ENCODE measurements at places on chromosomes 2 and 18.

DNA sequence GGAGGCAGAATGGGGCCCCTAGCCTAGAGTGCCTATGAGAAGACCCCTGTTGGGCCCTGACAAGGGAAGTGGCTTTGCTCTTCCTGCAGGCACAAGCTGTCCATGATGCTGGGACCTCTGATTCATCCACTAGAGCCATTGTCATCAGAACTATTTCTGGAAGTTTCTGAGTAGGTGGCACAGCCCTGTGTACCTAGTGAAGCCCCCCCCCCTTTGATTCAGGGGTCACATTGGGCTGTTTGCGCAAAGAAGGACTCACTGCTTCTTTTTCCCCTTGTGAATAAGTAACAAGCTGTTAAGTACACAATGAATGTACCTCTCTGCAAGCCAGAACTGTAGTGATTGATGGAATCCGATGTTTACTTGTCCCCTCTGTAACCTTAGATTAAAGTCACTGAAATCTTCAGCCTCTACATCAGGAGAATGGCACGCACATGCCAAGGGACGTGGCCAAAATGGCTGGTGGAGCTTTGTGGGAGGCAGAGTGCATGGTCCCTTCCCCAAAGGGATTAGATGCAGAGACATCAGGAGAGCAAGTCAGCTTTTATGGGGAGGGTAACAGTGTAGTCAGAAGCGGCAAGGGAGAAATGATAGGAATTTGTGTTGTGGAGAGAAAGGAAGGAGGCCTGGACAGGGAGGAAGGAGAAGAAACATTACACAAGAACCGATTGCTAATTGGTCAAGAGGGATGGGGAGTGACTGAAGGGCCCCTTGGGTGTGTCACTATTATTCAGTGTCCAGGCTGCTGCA is 267.6 kb upstream of the RAB12 start:
- DNase-seq: no peak

- DNase-seq: no peak
Measured at GRCh38 chr18:42163321-42163720, 208.3 kb downstream of the PIK3C3 start.

DNA sequence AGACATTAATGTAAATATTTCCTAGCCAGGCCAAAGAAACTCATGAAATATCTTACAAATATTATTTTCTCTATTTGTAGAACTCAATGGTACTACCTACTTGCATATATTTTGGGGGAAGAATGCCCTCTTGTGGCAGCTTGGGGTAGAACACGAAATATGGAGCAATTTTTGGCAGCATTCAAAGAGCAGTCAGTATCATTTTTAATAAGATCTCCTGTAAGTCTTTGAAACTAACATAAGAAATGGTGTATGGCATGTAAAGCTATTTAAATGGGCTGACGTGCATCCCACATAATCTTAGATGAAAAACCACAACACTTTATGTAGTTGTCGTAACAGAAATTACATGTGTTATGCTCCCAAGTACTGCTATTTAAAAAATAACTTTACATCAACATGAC is 62.3 kb upstream of the CCDC195 start:
- peak; percentile 67 for DNase-seq

DNA sequence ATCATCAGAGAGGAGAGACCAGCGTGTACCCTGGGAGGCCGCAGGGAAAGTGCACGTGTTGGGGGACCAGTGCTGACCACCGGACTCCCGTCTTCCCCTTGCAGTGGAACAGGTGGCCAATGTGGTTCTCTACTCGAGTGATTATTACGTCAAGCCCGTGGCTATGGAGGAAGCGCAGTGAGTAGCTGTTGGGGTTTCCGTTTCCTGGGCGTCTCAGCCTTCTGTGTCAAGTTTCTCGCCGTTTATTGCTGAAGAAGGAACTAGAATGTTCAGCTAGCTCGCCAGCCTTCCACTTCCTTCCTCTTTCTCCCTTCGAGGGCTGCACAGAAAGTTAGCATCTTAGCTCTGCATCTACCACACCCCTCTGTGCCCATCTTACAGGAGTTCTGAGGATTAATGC is 22.8 kb upstream of the DGKD start:
- DNase-seq: no peak

DNA sequence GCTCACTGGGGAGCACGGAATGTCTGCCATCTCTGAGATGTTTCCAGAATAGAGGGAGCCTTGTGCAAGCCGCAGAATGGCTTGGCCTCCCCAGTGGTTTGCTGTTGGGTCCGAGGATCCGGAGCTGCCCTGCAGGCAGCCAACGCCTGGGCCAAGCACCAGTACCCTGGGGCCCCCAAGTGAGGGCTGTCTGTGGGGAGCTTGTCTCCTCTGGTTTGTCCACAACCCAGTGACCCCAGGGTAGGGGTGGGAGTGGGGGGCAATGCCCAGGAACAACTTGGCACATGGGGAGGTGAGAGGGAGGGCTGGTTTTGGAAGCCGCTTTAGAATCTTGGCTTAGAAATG is 147.1 kb downstream of the CABLES1 start:
- no peak for DNase-seq

GRCh38 chr2:23346029-23346428 is 39.0 kb upstream of the KLHL29 start:
- no peak for DNase-seq
